NCI-H2029 treated with DMSO at 0.1 percent for 48 hours (cell line): ENCODE measurements at places on chromosomes 12 and 14.

DNA sequence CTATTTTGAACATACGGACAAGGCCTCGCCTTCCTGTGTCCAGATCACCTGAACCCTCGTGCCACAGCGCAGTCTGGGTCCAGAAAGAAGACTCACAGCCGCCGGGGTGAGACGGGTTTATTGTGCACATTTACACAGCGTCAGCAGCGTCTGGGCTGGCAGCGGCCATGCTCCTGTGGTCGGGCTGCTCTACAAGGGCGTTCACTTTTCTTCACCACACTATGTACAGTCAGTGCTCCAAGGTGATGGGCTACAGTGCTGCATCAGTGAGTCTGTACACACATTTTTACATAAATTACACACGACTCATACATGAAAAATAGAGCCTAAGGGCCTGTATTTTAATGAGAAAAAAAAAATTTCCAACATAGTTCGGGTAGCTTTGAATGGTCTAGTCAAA is 18.0 kb downstream of the ZFYVE21 start:
- DNase-seq: no peak

DNA sequence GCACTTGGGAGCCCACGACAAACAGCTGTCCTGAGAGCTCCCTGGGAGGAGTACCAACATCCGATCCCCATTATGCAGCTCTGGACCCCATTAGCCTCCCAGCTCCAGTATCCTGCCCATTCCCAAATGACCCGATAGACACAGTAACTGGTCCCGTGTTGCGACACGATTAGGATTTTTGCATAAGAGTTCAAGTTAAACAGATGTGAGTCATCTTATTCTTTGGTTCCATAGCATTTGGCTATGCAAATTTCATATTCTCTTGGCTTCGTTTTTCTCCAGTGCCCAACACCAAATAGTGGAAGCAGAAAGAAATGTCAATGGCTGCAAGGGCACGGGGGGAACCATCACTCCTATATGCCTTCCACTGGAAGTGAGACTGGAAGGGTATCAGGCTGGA is 43.0 kb upstream of the LRRC10 start:
- no peak for DNase-seq

DNA sequence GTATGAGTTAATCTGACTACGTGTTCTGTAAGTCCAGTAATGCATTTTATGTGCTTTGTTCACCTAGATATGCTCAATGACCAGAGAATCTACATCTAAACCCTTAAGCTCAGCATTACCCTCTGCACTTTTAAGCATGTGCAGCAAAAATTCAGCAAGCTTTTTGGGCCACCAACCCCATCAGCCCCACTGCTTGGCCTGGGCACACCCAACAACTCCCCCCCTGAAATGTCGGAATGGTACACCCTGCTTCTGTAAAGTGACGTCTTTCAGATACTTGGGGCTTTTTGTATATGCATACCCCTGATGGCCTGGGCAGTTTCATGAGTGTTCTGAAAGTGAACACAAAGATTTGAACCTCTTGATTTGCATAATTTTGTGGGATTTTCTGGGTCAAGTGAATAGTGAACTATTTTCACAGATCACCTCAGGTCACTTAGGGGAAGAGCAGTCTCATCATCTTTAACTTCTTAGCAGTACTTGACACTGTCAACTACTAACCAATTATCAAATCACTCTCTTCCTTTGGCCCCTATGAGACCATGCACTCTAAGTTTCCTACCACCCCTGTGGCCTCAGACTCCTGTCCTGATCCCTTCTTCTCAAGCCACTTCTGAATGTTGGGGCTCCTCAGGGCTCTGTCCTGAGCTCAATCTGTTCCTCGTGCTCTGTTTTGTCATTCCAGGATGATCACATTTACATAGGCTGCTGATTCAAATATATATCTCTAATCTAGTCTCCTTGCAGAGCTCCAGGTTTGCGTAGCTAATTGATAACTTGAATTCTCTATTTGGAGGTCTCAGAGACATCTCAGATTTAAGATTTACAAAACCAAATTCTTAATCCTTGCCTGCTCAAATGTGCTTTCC is 36.3 kb upstream of the PPM1A start:
- DNase-seq: no peak

GRCh38 chr14:85788470-85789233 is 258.7 kb downstream of the FLRT2 start:
- DNase-seq: no peak
